Daoy (cell line): ENCODE measurements at places on chromosomes 11 and 22. TPM values are rescaled to one million over a fixed set of nuclear protein-coding genes. Genes with fewer than 3 reads are reported as not detected.
A peak's percentile ranks its signal among the peaks of the same experiment; 100 is the strongest.

DNA sequence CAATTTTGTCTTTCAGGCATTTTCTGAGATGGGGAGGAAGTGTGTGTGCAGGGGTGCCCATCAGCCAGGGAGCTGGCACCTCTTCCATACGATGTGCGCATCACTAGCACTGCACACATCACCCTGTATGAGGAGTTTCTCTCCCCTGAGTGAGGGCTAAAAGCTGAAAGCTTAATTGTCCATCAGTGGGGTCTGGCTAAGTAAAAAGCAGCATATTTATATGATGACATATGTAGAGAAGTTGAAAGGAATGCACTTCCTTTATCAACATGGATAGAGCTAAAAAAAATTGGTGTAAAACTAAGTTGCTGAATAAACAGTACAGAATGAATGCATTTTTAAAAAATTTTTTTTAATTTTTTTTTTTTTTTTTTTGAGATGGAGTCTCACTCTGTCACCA, 4.0 kb downstream of the VSTM5 start:
- no peak for DNase-seq

GRCh38 chr11:73958521-73959141, 7.8 kb downstream of the DNAJB13 start:
- no peak for DNase-seq

DNA sequence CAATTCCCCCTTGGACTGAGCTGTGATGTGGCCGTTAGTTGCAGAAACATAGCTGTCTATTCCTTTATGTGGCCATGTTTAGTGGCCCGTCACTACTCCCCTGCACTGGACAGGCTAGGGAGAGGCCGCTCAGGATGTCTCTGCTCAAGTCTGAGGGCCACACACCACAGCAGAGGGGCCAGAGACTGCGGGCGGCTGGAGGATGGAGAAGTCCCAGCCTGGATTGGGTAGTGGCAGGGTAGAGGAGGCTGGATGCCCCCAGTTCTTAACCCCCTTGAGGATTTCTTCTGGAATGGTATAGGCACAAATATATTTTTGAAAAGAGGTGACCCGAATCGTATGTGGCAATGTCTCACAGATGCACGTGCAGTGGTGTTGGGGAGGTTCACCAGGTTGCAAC, 116.4 kb upstream of the B3GAT1 start:
- no peak for DNase-seq

DNA sequence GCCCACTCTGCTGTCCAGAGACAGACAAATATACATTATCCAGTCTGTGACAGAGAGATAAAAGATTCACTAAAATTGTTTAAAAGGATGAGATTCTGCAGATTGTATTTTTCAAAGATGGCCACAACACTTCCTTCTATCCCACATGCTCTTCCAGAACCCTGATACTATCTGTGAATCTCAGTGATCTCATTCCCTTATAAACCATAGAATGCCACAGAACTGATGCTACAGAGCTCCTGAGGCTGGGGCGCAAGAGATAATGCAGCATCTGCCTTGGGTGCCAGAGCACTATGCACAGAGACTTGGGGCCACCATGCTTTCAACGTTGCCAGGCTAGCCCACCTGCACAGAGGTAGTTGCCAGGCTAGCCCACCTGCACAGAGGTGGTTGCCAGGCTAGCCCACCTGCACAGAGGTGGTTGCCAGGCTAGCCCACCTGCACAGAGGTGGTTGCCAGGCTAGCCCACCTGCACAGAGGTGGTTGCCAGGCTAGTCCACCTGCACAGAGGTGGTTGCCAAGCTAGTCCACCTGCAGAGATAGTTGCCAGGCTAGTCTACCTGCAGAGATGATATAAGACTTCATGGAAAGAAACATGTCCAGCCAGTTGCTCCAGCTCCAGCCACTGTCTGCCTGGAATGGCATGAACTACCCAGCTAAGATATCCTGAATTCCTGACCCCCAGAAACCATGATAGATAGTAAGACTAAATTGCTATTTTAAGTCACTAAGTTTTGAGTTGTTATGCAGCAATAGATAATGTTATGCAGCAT, 17.6 kb upstream of the SEPTIN5 start:
- no peak for DNase-seq

DNA sequence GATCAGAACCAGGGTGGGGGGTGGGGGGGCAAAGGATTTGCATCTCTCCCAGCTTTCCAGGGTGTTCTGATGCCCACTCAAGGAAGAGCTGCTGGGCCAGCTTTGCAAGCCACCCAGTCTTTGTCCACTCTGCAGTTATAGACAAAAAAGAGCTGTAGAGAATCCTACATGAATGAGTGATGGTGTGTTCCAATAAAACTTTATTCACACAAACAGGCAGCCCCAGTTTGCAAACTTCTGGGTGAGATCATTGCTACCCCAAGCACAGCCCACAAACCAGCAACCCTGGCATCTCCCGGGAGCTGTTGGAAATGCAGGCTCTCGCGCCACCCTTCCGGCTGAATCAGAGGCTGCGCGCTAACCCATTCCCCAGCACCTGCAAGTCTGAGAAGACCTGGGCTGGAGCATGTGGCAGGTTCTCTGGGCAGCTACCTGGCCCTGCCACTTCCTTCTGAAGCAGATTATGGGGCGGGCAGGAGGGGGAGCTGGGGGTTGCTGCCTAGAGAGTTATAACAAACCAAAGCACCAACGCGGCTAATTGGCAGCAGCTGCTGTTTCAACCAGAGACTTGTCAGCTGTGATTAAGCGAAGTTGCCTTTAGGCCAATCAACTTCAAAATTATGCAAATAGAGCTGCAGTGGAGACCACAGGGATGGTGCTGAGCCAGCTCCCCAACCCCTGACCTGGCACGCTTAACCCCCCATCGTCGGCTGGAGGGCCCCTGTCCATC, 3.8 kb upstream of the SHISAL1 start:
- no peak for DNase-seq

GRCh38 chr11:32348502-32348901, 86.8 kb downstream of the WT1 start:
- DNase-seq: no peak

GRCh38 chr11:40445391-40445790, 1014.1 kb downstream of the LRRC4C start:
- DNase-seq: no peak

DNA sequence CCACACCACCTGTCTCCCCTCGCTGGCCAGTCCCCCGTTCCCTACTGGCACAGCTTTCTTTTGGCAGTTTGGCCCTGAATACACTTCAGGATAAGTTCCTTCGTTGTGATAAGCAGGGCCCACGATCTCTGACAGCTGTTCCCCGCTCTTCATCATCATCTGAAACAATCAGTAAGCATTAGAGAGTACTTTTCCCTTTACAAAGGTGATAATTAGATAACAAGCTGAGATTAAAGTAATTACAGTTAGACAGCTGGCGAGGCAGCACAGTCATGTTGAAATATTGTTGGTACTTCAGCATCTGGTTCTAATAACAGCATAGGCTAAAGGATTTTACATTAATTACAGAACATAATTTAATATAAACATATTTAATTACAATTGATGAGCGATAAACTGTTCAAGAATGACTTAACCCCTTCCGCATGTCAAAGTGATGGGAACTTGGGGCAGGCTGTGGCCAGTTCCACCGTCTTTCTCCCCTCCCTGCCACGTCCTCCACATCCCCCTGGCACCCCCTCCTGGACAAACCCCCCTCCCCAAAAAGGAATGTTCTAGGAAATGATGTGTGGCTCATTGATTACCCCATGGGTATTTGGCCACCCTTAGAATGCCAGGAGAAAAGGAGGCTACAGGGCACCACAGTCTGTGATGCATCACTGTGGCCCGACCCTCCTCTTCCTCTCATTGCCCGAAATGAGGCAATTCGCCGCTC, 134.9 kb downstream of the RCN1 start:
- no peak for DNase-seq

DNA sequence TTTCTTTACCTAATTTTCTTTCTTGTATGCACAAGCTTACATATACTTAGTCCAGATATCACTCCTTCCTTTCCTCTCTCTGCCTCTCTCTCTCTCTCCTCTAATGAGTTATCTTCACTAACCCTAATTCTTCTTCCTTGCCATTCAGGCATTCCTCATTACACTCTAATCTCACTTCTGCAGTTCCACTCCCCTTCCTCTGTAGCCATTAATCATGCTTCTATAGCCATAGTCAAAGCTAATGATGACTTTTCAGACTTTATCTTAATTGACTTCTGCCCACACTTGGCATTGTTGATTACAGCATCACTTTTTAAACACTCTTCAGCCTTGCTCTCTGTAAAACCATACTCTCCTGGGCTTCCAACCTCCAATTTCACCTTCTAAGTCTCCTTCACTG, 35.3 kb upstream of the SC5D start:
- no peak for DNase-seq

DNA sequence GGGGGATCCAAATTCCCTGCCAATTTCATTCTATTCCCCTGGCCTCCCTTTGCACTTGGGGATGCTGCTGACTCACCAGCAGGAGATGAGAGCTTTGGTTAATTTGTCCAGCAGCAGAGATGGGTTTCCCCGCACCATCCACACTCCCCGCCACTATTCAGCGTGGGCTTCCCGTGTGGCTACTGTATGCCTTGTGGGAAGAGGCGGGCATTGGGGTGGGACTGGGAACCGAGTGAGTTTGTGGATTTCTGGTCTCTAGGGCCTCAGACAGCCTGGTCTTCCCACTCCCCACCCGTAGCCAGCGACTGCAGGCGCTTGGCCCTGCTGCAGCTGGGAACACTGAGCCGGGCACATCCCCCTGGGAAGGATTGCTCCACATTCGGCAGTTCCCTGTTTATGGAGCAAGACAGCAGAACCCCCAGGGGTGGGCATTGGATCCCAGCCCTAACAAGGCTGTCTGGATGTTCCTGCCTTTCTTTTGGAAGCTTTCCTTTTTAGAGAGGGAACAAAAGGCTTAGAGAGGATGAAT, 23.4 kb downstream of the KIAA1671 start:
- DNase-seq: no peak

GRCh38 chr11:90349731-90350130, 126.9 kb upstream of the CHORDC1 start:
- no peak for DNase-seq

DNA sequence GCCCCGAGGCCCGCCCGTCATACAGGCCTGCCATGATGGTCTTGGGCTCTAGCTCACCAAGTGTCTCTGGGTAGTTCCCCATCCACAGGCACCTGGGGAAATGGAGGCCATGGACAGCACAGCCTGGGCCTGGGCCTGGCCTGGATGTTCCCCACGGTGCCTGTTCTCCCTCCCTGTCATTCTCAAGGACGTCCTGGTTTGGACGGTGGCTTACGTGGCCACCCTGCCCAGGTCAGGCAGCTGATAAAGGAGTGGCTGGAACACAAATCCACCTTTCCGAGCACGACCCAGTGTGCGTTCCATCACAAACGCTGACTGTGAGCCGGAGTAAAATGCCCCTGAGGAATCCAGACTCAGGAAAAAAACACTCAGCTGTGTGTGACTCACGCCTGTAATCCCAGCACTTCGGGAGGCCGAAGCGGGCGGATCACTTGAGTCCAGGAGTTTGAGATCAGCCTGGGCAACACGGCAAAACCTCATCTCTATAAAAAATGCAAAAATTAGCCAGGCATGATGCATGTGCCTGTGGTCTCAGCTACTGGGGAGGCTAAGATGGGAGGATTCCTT, 41.2 kb upstream of the TESMIN start:
- peak; percentile 57 for DNase-seq

- no peak for DNase-seq
Observed at GRCh38 chr22:40193429-40194421, 16.0 kb downstream of the TNRC6B start.

DNA sequence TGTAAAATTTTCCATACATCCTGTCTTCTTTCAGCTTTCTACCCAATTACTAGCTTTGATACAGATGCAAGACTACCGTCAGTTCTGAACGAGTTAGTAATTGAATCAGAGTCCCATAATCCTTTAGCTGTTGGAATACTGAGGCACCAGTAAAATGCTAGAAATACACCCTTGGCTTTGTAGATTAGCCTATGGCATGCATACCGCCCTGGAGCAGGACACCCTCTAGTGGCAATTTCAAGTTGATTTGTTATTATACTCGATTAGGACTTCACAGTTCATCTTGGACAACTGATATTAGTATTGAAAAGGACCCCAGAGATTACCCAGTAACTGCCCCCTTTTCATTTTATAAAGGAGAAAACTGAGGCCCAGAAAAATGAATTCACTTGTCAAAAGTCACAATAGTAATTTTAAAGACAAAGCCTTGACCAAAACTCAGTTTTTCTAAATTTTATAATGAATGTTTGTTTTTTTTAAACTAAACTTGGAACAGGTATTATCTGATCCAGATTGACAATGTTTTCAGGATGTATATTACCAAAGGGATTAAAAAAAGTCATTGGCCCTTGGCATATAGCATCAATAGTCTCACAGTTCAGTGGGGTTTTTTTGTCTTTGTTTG, 72.6 kb downstream of the HIPK3 start:
- peak; percentile 38 for DNase-seq

GRCh38 chr11:110777775-110778174, 65.5 kb upstream of the ARHGAP20 start:
- no peak for DNase-seq

DNA sequence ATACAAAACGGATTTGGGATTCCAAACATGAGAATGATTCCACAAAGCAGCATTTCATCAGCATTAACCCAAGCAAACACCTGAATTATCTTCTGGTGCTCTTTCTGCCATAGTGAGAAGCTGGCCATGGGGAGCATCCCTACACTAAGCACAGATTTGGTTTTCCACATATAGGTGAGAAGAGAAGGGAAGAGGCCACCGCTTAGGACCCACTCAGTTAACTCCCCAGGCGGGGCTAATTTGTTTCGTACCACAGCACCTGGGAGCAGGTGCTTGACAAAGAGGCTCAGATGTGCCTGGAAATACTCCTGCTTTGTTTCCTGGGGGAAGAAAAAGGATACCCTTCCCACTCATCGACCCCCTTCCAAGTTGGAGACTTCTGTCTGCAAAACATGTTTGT, 64.2 kb downstream of the RAB30 start:
- no peak for DNase-seq

GRCh38 chr11:68950270-68950669, 30.5 kb downstream of the MRGPRD start:
- DNase-seq: no peak

GRCh38 chr11:119461229-119461963, 38.4 kb upstream of the THY1 start:
- peak; percentile 31 for DNase-seq

DNA sequence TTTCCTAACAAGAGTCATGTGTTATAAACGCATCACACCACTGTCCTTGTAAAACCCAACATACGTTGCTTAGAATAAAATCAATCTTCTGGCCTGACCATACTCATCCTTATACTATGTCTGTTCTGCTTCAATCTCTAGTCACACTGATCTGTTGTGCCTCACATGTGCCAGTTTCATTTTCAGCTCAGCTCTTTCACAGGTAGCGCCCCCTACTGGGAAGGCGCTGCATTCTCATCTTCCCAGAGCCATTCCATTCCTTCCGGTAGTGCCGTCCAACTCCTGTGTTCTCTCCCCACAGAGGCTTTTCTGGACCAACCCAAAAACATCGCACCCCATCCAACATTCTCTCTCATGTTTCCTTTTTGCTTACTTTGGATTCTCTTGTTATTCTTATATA, 22.2 kb downstream of the CASP5 start:
- peak; percentile 17 for DNase-seq

Gene PRRG4
- total RNA-seq: 0.54 and 1.7 TPM in 2 replicates

Gene MPZL3
- 5.0 and 7.1 TPM in 2 replicates for total RNA-seq

Gene TMEM123
- total RNA-seq: 121 and 127 TPM in 2 replicates
